Epithelial cell of alveolus of lung (primary cell): ENCODE measurements at places on chromosomes 6 and 20. TPM values are rescaled to one million over a fixed set of nuclear protein-coding genes. Genes with fewer than 3 reads are reported as not detected.

Gene TCFL5
- 8.0 and 15.4 TPM in 2 replicates for total RNA-seq

Gene TPBG
- total RNA-seq = 69.7 and 87.8 TPM in 2 replicates

Gene RSPH4A
- 0.40 TPM in 1 of 2 replicates, not detected in the other for total RNA-seq

Gene HLA-DQB2
- not detected in 2 replicates for total RNA-seq

Gene TBP
- total RNA-seq = 12.2 and 15.5 TPM in 2 replicates

Gene RUNX2
- 12.8 TPM in 2 replicates for total RNA-seq
